ENCODE measurements at places on chromosomes 12 and 14.
A peak's percentile ranks its signal among the peaks of the same experiment; 100 is the strongest.

DNA sequence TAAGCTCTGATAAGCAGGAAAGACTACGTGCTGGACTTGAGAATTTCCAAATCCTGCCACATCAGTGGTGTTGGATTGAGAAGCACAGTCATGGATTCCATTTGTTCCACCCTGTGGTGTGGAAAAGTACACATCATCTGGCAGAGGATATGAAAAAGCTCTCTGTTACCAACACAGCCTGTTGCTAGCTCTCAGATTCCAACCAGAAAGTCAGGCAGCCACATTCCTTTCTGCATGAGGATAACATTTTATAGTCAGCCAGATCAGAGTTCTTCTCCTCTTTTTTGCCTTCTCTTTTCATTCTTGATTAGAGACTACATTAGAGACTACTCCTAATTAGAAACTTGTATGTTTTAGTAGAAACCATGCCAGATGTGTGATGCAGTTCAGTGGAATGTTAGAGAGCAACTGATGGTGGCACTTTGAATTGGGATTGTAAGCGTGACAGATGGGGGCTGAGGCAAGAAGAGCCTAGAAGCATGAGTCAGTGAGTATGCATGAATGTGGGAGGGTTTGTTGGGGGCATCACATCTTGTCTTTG lies 61.2 kb upstream of the STXBP6 start:
- peak; percentile 97 for DNase-seq

- DNase-seq: no peak
Observed at GRCh38 chr12:44403185-44403584, 472.9 kb downstream of the NELL2 start.

DNA sequence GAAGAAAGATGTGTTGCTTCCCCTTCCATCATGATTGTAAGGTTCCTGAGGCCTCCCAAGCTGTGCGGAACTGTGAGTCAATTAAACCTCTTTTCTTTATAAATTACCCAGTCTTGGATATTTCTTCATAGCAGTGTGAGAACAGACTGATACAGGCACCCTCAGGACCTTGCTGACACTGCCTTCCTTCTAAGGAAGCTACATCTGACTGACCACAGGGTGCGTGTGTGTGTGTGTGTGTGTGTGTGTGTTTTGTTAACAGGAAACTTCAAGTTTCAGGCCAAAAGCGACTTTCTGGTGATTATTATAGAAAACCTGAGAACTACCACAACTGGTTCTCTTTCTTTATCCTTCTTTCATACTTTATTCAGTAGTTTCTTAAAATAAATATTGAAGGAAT lies 149.0 kb downstream of the CAPZA3 start:
- no peak for DNase-seq

DNA sequence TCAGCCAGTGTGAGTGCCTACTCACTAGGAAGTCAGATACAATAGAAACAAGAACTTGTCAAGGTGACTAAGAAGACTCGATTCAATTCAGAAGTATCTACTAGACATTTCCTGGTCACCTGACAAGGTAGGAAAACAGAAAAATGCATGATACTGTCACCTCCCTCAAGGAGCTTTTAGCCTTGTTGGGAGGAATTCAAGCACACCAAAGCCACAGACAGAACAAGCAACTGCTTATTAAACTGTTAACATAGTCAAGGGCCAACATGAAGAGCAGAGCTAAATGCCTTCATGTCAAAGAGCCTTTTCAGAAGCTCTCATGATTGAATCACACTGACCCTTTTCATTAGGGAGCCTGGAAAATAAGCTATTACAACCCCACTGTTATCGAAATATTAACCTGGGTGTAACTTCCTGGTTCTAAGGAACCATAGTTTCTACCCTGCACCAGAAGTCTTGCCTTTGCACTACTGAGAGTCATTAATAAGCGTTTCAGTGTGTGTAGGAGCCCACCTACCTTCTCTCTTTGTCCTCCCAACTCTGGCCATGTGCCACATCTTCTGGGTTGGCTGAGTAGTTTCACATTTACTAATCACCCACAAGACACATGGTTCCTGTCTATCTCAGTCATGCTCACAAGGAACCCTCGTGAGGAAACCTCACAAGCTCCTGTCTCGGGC lies 31.0 kb upstream of the LGALS3 start:
- no peak for DNase-seq

DNA sequence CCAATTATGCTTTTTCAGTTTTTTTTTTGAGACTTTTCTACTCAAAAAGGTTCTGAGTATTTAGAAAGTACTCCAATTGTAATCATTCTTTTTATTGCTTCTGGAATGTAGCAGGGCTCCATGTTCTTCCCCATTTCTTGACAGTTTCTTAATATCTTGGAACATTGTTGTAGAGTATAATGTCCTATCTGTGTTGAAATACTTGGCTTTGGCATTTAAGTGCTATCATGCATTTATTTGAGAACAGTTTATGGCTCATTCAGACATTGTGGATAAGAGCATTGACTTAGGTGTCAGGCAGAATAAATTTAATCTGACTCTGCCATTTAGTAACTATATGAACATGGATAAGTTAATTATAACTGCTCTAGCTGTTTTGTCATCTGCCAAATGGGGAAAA lies 28.3 kb downstream of the ADIPOR2 start:
- no peak for DNase-seq

- DNase-seq: no peak
Observed at GRCh38 chr14:90739318-90740068, 76.7 kb downstream of the TTC7B start.

- DNase-seq: no peak
Observed at GRCh38 chr12:45257185-45257930, 41.5 kb downstream of the ANO6 start.

- no peak for DNase-seq
Observed at GRCh38 chr12:116402163-116402939, 124.9 kb upstream of the MED13L start.

- DNase-seq: no peak
Observed at GRCh38 chr12:131615326-131616042, 95.4 kb upstream of the SFSWAP start.

DNA sequence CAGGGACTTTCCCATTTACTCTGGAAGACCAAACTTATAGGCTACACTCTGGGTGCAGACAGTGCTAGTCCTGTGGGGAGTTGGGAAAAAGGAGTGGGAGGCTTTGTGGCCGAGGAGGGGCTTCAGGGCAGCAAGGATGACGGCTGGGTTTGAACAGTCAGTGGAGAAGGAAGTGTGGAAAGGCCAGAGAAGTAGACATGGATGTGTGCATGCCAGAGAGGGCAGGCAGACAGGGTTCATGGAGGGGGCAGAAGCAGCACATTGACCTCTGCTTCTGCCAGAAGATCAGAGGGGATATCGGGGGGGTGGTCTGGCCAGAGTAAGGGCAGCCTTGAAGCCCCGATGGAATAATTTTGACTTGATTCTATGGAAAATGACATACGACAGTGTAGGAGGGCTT lies 27.2 kb upstream of the KCNA5 start:
- DNase-seq: no peak

DNA sequence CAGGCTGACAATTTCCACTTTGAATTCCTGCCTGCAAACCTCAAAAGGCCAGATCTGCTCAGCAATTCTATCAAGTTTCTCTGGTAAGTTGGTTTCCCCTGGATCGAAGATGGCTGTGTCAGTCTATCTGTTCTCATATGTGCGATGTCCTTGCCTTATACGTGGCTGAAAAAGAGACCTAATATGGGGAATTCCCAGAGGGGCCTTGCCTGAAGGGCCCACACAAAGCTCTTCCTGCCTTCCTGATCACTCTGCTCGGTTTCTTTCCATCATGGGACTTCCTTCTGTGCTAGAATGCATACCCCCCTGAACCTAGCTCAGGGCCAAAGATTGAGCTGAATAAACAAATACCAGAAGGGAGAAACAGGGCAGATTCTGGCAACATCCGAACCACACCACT lies 13.2 kb downstream of the TCL1B start:
- no peak for DNase-seq

GRCh38 chr14:81565441-81566290 lies 32.0 kb upstream of the SEL1L start:
- no peak for DNase-seq

- no peak for DNase-seq
Observed at GRCh38 chr14:67580336-67581171, 19.5 kb downstream of the PIGH start.

DNA sequence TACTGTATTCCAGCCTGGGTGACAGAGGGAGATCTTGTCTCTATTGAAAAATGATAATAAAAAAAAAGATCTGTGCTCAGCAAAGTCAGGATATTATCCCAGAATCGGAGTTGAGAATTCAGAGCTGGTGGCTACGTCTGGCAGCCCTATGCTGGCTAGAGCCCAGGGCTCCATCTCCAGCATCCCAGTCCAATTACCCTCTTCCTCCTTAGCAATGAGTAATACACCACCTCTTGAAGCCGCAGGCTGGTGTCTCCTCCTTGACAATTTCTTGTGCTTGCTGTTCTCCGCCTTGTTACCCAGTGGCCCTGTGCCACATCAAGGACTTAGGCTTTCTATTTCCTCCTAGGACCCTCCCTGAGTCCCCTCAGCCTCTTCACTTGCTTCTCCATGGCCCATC lies 38.4 kb upstream of the DDX11 start:
- DNase-seq: no peak

DNA sequence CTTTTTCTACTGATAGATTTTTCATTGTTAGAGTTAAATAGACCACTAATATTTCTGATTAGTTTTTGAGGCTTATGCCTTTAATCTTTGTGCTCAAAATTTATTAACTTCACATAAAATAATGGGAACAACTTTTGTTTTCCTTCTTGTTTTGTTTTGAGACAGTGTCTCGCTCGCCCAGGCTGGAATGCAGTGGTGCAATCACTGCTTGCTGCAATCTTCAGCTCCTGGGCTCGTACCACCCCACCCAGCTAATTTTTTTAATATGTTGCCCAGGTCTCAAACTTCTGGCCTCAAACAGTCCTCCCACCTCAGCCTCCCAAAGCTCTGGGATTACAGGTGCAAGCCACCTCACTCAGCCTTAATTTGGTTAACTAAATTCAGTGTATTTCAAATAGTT lies 16.8 kb downstream of the SCFD1 start:
- DNase-seq: no peak

DNA sequence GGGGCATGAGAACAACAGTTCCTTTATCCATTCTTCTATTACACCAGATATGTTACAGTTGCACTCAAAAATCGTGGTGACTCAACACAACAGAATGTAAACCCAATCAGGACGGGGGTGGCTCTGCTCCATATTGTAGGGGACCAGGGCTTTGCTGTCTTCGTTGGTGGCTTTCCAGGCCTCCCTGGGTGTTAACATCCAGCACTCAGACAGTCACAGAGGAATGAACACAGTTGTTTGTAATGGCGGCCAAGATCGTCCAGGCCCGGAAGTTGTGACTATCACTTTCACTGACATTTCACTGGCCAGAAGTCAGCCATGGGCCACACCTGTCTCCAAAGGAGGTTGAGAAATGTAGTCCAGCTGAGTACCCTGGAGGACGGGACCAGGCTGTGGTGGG lies 204.1 kb downstream of the CACNA1C start:
- no peak for DNase-seq

GRCh38 chr14:34629657-34630529 lies at the start of gene SNX6:
SNX6 (minus strand) TSS chr14:34630148; CDS start chr14:34630116, 32 bp downstream.
- DNase-seq: peak; percentile 17

GRCh38 chr14:52552063-52552988 lies at the start of the genes GPR137C and TXNDC16:
GPR137C (plus strand) TSS chr14:52552836; CDS start chr14:52553148, 312 bp downstream.
TXNDC16 (minus strand) TSS chr14:52552505; CDS start chr14:52543557, 8,948 bp downstream.
- DNase-seq: peak; percentile 99

GRCh38 chr14:74952180-74952665 lies 3.2 kb downstream of the PGF start:
- no peak for DNase-seq

DNA sequence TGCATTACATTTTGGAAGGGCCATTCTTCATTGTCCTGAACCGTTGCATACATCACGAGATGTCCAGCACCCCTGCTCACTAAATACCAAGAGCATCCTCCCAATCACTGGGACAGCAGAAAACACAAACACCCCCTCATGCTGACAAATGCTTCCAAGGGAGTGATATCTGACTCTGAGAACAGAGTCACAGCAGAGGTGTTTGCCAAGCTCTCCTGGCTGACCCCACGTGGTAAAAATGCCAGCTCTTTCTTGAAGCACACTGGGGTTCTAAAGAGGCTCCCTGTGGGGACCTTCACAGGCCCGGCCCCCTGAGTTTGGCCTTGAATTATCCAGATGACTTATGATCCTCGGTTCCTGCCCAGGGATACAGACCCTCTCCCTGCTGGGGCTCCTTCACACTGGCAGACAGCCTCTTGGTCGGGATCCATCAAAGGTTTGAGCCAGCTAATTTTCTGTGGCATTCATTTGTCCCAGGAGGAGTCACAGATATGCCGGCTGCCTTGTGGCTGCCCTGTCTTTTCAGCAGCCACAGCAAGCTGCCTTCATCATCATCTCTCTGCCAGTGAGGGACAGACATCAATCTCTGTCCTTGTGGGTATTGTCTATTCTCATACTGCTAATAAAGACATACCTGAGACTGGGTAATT lies 43.1 kb upstream of the PSMC1 start:
- DNase-seq: no peak

Data from amniotic stem cell (primary cell).